ENCODE measurements at places on chromosomes 6 and 20.

DNA sequence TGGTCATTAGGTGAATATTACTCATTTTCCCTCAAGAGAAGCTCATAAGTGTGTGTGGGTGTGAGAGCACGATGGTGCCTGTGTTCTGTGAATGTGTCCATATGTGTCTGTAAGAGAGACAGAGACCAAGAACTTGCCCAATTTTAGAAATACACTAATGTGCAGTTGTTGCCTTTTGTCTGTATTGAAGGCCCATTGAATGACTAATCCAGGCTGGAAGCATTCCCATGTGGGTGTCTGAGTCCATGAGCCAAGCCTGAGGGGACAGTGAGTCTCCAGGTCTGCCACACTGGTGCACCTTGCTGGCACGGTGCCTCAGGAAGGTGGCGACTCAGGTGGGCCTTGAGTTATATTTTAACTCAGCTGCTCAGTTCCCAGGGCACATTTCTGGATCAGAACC is 25.5 kb upstream of the ASXL1 start:
- DNase-seq, result no peak

GRCh38 chr6:34102099-34102656 is 43.7 kb downstream of the GRM4 start:
- no peak for DNase-seq

GRCh38 chr6:39214846-39215639 is 14.2 kb downstream of the KCNK5 start:
- no peak for DNase-seq

GRCh38 chr6:14765721-14766390 is 480.0 kb upstream of the JARID2 start:
- no peak for DNase-seq
